ENCODE measurements at places on chromosomes 1 and 21.

- H3K36me3 ChIP-seq: no peaks in the 10 kb centered on the region
- no peak overlapping the region for H3K4me3 ChIP-seq
- H3K4me1 ChIP-seq: no peaks in the 10 kb centered on the region
- H3K27ac ChIP-seq: no peak overlapping the region
Measured at GRCh38 chr1:91065337-91065736, 43.5 kb upstream of the ZNF644 start.

DNA sequence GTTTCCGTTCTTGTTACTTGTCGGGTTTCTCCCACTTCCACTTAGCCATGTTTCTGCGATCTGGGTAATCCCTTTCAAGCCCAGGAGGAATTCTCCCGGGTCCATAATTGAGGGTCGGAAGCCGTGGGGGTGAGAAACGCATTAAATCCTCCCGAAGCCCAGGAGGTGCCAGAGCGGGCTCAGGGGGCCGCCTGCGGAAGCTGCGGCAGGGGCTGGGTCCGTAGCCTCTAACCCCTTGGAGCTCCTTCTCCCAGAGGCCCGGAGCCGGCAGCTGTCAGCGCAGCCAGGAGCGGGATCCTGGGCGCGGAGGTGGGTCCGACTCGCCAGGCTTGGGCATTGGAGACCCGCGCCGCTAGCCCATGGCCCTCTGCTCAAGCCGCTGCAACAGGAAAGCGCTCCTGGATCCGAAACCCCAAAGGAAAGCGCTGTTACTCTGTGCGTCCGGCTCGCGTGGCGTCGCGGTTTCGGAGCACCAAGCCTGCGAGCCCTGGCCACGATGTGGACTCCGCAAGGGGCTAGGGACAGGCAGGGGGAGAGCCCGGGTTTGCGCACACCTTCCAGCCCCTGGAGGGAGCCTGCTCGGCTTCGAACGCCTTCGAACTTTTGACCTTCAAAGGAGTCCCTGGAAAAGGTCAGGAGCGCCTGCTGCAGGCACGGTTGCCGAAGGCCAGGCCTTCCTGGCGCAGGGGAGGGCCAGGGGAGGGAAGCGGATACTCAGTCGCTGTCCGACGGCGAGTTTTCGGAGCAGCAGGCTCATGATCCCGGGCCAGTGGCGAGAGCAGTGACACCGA is 1.7 kb upstream of the SIM2 start:
- H3K27ac ChIP-seq: no peak overlapping the region
- no peak for DNase-seq
- H3K36me3 ChIP-seq: no peaks in the 10 kb centered on the region
- H3K4me3 ChIP-seq: no peak overlapping the region

DNA sequence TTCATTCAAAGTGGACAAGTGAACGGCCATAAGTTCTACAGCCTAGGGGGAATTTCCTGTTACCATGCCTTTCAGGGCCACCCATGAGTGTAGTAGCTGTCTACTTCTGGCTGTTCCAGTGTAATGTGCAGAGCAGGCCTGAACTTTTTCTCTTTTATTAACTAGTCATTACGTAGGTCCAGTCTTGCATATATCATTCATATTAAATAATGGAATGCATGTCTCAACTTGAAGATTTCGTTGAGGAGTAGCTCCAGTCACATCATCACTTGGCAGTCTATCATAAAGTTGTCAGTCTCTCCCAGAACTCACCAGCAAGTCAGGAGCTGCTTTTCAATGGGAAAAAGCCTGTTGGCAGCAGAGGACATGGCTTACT is 12.0 kb upstream of the GIPC2 start:
- no peaks in the 10 kb centered on the region for H3K36me3 ChIP-seq
- H3K4me1 ChIP-seq: no peaks in the 10 kb centered on the region
- H3K27ac ChIP-seq: no peak overlapping the region
- DNase-seq: no peak
- no peaks in the 10 kb centered on the region for H3K27me3 ChIP-seq
- H3K4me3 ChIP-seq: no peak overlapping the region

GRCh38 chr1:46724991-46725735 is 6.2 kb upstream of the EFCAB14 start:
- no peak overlapping the region for H3K27ac ChIP-seq
- no peaks in the 10 kb centered on the region for H3K36me3 ChIP-seq
- H3K27me3 ChIP-seq: no peaks in the 10 kb centered on the region
- H3K4me1 ChIP-seq: no peaks in the 10 kb centered on the region
- H3K4me3 ChIP-seq: no peak overlapping the region
- peak; percentile 75 for DNase-seq

DNA sequence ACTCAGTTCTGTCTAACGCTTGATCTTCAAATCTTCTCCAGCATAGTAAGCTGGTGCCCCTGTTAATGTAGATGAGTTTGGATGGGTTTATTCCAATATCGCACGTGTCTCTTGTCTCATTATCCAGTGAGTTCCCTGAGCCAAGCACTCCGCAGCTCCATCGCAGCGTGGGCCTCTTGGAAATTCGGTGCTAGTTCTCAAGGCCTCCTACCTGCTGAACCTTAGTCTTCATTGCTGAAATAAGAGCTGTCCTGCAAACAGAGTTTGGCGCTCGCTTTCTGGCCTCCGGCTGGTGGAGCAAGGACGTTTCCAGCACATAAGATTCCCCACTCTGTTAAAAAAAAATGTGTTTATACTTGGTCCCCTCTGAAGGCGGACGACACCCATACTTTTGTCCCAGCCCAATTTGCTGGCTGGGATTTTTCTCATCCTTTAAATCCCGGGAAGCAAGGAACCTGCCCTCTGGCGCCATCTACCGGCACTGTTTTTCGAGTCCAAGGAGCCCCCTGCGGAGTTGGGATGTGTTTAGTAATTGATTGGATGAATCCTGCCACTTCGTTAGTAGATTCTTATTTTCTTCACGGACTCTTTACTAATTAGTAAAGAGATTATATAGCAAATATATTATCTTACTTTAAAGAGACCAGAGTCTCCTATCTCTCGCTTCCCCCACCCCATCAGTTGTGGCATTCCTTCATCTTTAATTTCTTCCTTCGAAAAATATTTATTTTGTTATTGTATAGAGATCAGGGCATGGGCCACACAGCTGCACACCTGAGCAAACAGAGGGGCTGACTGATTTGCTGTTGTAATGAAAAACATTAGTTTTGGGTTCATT is 14.7 kb downstream of the JUN start:
- H3K4me3 ChIP-seq: no peak overlapping the region
- no peak overlapping the region for H3K27ac ChIP-seq
- H3K4me1 ChIP-seq: no peaks in the 10 kb centered on the region
- no peaks in the 10 kb centered on the region for H3K27me3 ChIP-seq

GRCh38 chr1:155272466-155273342 is 600 bp downstream of the CLK2 start:
- peak overlapping the region; percentile 78 for H3K27ac ChIP-seq
- peaks cover 5% of the 10 kb centered on the region for H3K4me1 ChIP-seq
- peak overlapping the region; percentile 66 for H3K4me3 ChIP-seq

DNA sequence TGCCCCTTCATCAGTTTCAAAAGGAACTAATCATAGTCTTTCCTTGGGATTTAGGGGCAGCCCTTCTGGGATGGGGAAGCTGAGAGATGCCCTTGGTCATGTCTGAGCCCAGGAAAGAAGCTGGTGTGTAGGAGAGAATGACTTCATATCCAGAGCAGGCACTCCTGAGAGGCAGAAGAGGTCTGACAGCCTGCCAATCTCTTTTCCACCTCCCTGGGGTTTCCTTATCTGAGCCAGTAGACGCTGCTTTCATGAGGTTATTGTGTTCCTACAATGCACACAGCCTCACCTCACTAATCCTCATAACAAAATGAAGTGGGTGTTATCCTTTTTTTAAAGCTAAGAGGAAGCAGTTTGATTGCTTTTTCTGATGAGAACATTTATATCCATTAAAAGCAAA is 14.1 kb downstream of the ROR1 start:
- H3K27me3 ChIP-seq: no peaks in the 10 kb centered on the region
- no peak overlapping the region for H3K4me3 ChIP-seq
- H3K36me3 ChIP-seq: no peaks in the 10 kb centered on the region
- H3K27ac ChIP-seq: no peak overlapping the region

GRCh38 chr1:25062621-25063255 is 132.7 kb upstream of the RUNX3 start:
- no peak overlapping the region for H3K27ac ChIP-seq
- no peaks in the 10 kb centered on the region for H3K4me1 ChIP-seq
- no peaks in the 10 kb centered on the region for H3K36me3 ChIP-seq
- no peaks in the 10 kb centered on the region for H3K27me3 ChIP-seq

DNA sequence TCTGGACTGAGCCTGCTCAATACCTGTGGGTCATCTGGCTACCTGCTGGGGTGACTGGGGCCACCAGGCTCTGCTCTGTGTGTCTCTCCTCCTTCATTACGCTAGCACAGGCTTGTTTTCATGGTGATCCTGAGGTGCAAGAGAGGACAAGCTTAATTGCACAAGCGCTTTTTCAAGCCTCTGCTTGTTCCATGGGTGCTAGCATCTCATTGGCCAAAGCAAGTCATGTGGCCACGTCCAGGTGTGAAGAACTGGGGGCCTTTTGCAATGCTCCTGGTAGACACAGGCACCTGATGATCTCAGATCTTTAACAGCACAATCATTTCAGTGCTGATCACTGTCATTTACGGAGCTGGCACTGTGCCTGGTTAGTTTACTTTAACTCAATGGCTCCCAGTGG is 114.6 kb downstream of the KAZN start:
- H3K36me3 ChIP-seq: no peaks in the 10 kb centered on the region
- no peaks in the 10 kb centered on the region for H3K4me1 ChIP-seq
- H3K27me3 ChIP-seq: peaks cover 2% of the 10 kb centered on the region
- no peak for DNase-seq
- H3K4me3 ChIP-seq: no peak overlapping the region
- no peak overlapping the region for H3K27ac ChIP-seq

- peaks cover 24% of the 10 kb centered on the region for H3K4me1 ChIP-seq
- no peak overlapping the region for H3K4me3 ChIP-seq
- DNase-seq: peak; percentile 84
- peak overlapping the region; percentile 42 for H3K27ac ChIP-seq
- no peaks in the 10 kb centered on the region for H3K27me3 ChIP-seq
Measured at GRCh38 chr1:85453640-85454194, 11.2 kb downstream of the DDAH1 start.

GRCh38 chr1:57544345-57544744 is 120.5 kb upstream of the DAB1 start:
- no peak for DNase-seq
- H3K27ac ChIP-seq: no peak overlapping the region
- no peaks in the 10 kb centered on the region for H3K4me1 ChIP-seq
- H3K36me3 ChIP-seq: no peaks in the 10 kb centered on the region
- H3K4me3 ChIP-seq: no peak overlapping the region

GRCh38 chr1:205137901-205138300 is 16.1 kb upstream of the RBBP5 start:
- H3K27ac ChIP-seq: no peak overlapping the region
- no peaks in the 10 kb centered on the region for H3K36me3 ChIP-seq
- no peaks in the 10 kb centered on the region for H3K27me3 ChIP-seq
- no peak overlapping the region for H3K4me3 ChIP-seq

GRCh38 chr1:46983166-46983829 is 40.2 kb upstream of the CYP4X1 start:
- H3K4me3 ChIP-seq: no peak overlapping the region
- no peaks in the 10 kb centered on the region for H3K36me3 ChIP-seq
- DNase-seq: no peak
- no peak overlapping the region for H3K27ac ChIP-seq
- no peaks in the 10 kb centered on the region for H3K27me3 ChIP-seq

GRCh38 chr1:44472620-44473525 is 67.8 kb downstream of the RNF220 start:
- H3K36me3 ChIP-seq: no peaks in the 10 kb centered on the region
- no peaks in the 10 kb centered on the region for H3K27me3 ChIP-seq
- no peak overlapping the region for H3K27ac ChIP-seq
- H3K4me1 ChIP-seq: no peaks in the 10 kb centered on the region

DNA sequence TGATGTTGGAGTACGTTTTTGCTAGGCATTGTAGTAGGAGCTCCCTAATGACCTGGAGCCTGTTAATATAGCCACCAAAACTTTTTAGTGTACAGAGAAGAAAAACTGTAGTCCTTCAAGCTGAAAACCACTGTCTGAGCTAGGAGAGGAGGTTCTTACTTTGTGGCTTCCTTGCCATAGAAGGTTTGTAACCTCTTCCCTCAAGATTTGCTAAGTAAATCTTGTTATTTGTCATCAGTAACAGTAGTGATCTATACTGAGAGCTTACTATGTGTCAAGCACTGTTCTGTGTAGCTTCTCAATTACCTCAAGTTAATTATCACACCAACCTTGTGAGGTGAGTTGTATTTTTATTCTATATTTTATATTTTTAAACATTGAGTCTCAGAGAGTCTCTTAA is 21.2 kb upstream of the LRRC8C start:
- H3K4me3 ChIP-seq: no peak overlapping the region
- no peak for DNase-seq
- H3K27ac ChIP-seq: no peak overlapping the region

All from lung (tissue), 17 donors.